Neural crest cell (in vitro differentiated cells): ENCODE measurements at places on chromosomes 1 and 21.

DNA sequence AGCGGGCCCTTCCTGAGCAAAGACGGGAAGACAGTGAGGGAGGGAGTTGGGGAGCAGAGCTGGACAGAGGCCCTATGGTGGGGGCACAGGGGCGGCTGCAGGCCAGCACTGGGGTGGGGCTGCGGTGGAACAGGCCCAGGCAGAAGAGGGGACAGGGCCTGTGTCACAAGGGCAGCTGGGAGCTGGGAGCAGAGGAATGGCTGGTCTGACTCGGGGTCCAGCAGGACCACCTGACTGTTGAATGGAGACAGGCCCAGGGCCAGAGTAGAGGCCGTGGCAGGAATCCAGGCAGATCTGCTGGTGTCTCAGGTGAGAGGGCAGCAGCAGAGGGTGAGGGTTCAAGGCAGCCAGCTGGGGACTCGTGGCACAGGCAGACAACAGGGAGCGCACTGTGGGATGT is 25.3 kb downstream of the CTNNBIP1 start:
- H3K4me3 ChIP-seq: no peak overlapping the region
- peaks cover 21% of the 10 kb centered on the region for H3K4me1 ChIP-seq
- H3K27ac ChIP-seq: peak overlapping the region; percentile 62
- no peaks in the 10 kb centered on the region for H3K36me3 ChIP-seq
- no peak for DNase-seq

DNA sequence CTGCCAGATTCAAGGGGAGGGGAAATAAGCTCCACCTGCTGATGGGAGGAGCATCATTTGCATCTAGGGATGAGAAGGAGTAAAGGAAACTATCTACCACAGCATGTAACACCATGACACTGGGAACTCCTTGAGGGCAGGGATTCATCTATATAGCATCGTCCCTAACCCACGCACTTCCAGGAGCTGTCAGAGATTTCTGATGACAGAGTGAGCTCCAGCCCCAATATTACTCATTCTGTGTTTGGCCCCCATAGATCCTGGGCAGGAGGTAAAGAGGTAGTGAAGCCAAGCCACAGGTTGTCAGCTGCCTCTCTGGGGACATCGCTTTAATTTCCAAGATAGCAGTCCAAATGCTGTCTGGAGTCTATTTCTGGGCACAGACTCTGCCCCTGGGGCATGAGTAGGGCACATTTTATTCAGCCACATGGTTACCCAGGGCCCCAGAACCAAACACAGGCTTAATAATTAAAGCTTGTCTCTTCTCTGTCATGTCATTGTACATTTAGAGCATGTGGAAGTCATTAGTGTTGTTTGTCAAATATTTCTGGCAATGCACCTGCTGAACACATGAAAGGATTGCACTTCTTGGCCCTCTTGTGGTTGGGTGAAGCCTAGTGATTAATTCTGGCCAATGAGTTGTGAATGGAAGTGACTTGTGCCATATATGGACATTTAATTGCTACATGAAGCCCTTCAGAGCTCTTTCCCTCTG is 105.9 kb upstream of the POU3F1 start:
- no peak overlapping the region for H3K4me3 ChIP-seq
- no peak for DNase-seq
- peaks cover 15% of the 10 kb centered on the region for H3K4me1 ChIP-seq
- H3K27ac ChIP-seq: no peak overlapping the region

DNA sequence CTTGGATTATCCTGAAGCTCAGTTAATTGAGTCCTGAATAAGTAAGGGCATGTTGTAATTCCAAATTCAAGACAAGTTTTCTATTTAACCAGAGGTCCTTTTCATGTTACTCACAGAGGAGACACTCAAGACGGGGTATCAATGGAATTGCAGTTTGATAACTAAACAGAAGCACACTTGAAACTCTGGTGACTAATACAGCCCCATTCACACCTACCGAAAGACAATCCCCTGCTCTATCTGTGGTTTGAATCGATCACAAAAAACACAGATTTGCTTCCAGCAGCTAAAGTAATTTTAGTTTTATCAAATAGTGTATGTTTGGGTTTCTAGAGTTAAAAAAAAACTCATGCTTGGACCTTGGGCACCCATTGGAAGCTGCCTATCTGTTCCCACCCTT is 60.4 kb downstream of the TEX35 start:
- no peak overlapping the region for H3K4me3 ChIP-seq
- no peak overlapping the region for H3K27ac ChIP-seq
- no peaks in the 10 kb centered on the region for H3K36me3 ChIP-seq
- peaks cover 6% of the 10 kb centered on the region for H3K4me1 ChIP-seq
- DNase-seq: no peak

DNA sequence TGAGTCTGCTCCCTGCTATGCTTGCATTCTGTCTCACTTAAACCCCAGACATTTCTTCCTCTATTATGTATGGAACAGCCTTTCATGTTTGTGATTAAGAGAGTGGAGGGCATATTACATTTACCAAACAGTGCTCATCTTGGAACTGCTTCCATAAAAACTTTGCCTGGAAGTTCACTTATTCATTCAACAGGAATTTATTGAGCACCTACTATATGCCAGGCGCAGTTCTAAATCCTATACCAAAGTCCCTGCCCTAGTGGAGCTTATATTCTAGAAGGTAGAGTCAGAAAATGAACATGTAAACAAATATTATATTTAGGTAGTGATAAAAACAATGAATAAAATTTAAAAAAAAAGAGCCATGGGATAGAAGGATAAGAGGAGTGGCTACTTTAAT is 49.8 kb downstream of the KANK4 start:
- DNase-seq: no peak
- H3K27me3 ChIP-seq: no peaks in the 10 kb centered on the region
- H3K27ac ChIP-seq: no peak overlapping the region
- H3K4me3 ChIP-seq: no peak overlapping the region

DNA sequence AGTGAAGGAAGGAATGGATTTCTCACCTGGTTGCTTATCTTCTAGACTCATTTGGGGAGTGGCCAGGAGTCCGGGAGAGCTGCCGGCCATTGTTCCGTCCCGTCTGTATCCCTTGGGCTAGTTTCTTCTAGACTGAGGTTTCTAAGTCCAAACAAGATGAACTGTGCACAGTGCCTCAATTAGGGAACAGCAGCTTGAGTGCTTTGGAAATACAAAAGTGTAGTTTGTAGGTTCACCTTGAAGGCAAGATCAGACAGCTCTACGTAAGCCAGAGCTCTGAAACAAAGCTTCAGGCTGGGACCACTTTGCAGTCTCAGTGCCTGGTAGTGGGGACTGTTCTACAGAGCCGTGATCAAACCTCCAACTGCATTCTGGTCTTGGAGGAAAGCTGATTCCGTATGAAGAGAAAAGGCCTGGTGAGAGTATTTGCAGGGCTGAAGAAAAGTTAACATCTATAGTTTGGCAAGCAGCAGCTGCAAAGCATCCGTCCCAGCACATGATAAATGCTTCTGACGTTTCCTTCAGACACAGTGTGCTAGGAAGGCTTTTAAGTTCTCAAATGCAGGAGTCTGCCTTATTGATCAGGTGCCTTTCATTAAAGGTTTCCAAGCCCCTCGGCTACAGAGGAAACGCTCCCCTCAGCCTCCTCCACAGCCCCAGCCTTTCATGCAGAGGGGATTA is 432.8 kb downstream of the KIF26B start:
- H3K4me1 ChIP-seq: peaks cover 47% of the 10 kb centered on the region
- no peaks in the 10 kb centered on the region for H3K27me3 ChIP-seq
- no peaks in the 10 kb centered on the region for H3K36me3 ChIP-seq
- no peak for DNase-seq

DNA sequence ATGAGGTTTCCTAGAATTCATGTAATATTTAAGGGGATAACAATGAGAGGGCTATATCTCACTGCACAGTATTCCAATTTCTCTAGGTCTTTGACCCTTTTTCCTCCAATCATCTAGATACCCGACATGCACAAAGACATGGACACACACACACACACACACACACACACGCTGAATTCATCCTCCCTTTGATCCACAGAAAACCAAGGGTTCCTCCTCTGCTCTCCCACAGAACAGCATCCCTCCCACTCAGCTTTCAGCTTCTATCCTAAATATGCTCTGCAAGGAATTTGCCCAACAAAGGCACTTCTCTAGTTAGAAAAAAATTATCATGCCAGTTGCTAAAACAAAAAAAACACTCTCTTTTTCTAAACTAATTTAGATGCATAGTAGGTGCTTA is 231.7 kb downstream of the RGS7 start:
- H3K36me3 ChIP-seq: no peaks in the 10 kb centered on the region
- H3K4me3 ChIP-seq: no peak overlapping the region
- no peak for DNase-seq
- H3K27ac ChIP-seq: peak overlapping the region; percentile 88
- no peaks in the 10 kb centered on the region for H3K4me1 ChIP-seq

- peaks cover 37% of the 10 kb centered on the region for H3K4me1 ChIP-seq
- no peaks in the 10 kb centered on the region for H3K27me3 ChIP-seq
- peaks cover 4% of the 10 kb centered on the region for H3K36me3 ChIP-seq
- no peak overlapping the region for H3K27ac ChIP-seq
Observed at GRCh38 chr1:179973198-179974110, 18.8 kb downstream of the CEP350 start.

- H3K36me3 ChIP-seq: no peaks in the 10 kb centered on the region
- peaks cover 15% of the 10 kb centered on the region for H3K4me1 ChIP-seq
- H3K4me3 ChIP-seq: no peak overlapping the region
- H3K27me3 ChIP-seq: no peaks in the 10 kb centered on the region
Observed at GRCh38 chr1:41268154-41268770, 26.2 kb upstream of the SCMH1 start.

- no peaks in the 10 kb centered on the region for H3K27me3 ChIP-seq
- H3K27ac ChIP-seq: no peak overlapping the region
- no peaks in the 10 kb centered on the region for H3K4me1 ChIP-seq
- H3K4me3 ChIP-seq: no peak overlapping the region
- H3K36me3 ChIP-seq: peaks cover 6% of the 10 kb centered on the region
Observed at GRCh38 chr1:184425449-184426277, 38.8 kb downstream of the C1orf21 start.

DNA sequence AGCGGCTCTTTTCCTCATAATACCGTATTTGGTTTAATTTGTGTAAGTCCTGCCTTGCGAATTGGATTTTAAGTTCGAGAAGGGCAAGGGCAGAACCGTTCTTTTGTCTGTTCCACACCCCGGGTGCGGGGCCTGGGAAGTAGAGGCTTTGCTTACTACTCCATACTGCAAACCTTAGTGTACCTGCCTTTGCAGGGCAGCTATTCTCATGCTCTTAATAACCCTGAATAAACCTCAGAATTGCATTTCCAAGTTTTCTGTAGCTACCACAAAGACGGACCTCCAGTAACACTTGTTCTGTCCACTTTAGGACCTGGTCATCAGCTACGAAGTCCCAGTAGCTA is 657 bp upstream of the HNRNPU start:
- peak overlapping the region; percentile 98 for H3K27ac ChIP-seq
- H3K27me3 ChIP-seq: peaks cover 7% of the 10 kb centered on the region
- peaks cover 58% of the 10 kb centered on the region for H3K4me1 ChIP-seq
- peak; percentile 31 for DNase-seq
- H3K36me3 ChIP-seq: peaks cover 14% of the 10 kb centered on the region

DNA sequence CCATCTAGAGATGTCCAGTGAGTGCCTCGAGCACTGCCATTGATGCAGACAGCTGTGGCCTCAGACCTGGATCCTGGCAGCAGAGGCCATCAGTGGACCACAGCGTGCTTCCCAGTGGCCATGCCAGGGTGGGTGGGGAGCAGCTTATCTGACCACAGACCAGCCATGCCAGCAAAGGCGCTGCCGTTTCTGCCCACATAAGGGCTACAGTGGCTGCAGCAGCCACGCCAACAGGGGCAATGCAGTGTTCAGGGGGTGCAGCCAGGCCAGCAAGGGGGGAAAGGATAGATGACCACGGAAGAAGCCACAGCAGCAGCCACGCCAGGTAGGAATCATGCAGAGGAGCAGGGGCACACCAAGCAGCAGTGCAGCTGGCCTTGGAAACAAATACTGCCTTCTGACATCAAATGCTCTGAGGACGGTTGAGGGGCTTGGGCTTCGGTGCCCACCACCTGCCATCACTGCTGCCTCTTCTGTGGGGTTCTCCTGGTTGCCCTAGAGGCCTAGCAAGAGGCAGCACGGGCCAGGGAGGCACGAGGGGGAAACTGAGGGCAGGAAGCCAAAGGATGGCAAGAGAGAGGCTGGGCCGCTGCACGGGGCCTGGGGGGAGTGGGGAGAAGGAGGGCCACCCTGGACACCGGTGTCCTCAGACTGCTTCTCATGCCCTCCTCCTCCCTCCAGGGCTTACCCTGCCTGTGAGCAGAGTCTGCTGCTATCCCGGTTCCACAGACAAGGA is 94.7 kb upstream of the RUNX3 start:
- peaks cover 24% of the 10 kb centered on the region for H3K4me1 ChIP-seq
- H3K36me3 ChIP-seq: no peaks in the 10 kb centered on the region
- H3K27me3 ChIP-seq: no peaks in the 10 kb centered on the region
- H3K4me3 ChIP-seq: no peak overlapping the region
- H3K27ac ChIP-seq: no peak overlapping the region
- no peak for DNase-seq

- no peak for DNase-seq
- H3K27ac ChIP-seq: peak overlapping the region; percentile 28
- no peak overlapping the region for H3K4me3 ChIP-seq
- H3K36me3 ChIP-seq: no peaks in the 10 kb centered on the region
- no peaks in the 10 kb centered on the region for H3K27me3 ChIP-seq
- H3K4me1 ChIP-seq: peaks cover 8% of the 10 kb centered on the region
Observed at GRCh38 chr1:173134800-173135199, 72.3 kb downstream of the TNFSF4 start.

- H3K4me3 ChIP-seq: no peak overlapping the region
- peak overlapping the region; percentile 74 for H3K27ac ChIP-seq
- H3K4me1 ChIP-seq: peaks cover 23% of the 10 kb centered on the region
- no peak for DNase-seq
- no peaks in the 10 kb centered on the region for H3K36me3 ChIP-seq
- H3K27me3 ChIP-seq: no peaks in the 10 kb centered on the region
Observed at GRCh38 chr1:36855699-36856494, 178.4 kb downstream of the GRIK3 start.

DNA sequence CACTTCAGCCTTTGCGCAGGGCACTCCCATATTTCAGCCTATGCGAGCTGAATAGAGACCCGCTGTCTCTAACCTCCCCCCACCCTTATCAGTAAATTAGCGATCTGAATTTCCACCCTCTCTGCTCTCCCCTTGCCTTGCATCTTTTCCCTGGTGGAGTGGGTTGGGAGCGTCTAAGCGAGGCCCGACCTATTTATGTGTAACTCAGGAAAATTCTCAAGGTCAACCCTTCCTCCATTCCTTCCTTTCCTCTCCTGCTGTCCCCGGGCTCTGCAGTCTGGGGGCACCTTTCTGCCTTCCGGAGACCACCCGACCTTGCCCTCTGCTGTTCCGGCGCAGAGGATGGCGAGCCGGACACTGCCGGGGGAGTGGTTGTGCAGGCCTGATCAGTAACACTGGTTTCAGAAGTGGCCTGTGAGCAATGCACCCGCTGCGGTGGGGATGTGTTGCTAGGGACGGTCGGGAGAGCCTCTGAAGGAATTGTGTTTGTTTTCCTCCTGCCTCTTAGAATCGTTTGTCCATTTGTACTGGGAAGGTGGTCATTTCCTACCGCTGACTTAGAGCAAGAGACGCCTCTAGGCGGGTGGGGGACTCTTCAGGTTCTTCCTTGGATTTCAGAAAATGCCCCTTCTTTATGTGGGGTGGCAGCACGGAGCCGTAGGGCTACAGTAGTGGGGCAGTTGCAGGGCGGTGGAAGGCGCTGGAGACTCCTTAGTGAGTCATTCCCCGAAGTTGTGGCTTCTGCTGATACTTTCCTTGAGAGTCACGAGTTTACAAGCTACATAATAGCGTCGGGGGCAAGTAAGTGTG is 513 bp downstream of the MGST3 start:
- H3K36me3 ChIP-seq: no peaks in the 10 kb centered on the region
- peaks cover 25% of the 10 kb centered on the region for H3K4me1 ChIP-seq
- no peak overlapping the region for H3K4me3 ChIP-seq
- DNase-seq: peak; percentile 46
- peaks cover 3% of the 10 kb centered on the region for H3K27me3 ChIP-seq
- H3K27ac ChIP-seq: no peak overlapping the region

GRCh38 chr1:8671306-8671917 is 146.0 kb downstream of the RERE start:
- H3K27me3 ChIP-seq: no peaks in the 10 kb centered on the region
- peak overlapping the region; percentile 45 for H3K27ac ChIP-seq
- peak; percentile 17 for DNase-seq
- H3K36me3 ChIP-seq: no peaks in the 10 kb centered on the region
